Stimulated activated CD4-positive, alpha-beta T cell treated with anti-CD3 and anti-CD28 coated beads, Interleukin-12 subunit alpha, Interleukin-12 subunit beta, amount 100 ng/mL, for 48 hours (primary cell): ENCODE measurements at places on chromosomes 6 and 20.

DNA sequence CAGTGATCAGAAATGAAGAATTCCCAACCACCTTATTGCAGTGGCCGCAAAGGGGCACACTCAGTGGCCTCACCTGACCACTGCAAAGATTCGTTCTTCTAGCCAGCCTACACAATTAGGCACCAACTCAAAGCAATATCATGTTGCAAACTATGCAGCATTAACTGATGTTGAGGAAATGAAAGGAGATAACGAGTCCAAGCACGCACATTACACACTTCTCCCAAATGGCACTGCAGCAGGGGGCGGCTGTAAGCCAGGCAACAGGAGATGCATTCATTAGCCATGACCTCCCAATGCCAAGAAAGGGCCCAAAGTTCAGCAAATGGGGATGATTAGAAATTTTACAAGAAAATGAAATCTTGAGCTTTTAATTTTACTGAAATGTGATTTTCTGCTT lies 39.3 kb downstream of the ATXN1 start:
- no peak for DNase-seq

DNA sequence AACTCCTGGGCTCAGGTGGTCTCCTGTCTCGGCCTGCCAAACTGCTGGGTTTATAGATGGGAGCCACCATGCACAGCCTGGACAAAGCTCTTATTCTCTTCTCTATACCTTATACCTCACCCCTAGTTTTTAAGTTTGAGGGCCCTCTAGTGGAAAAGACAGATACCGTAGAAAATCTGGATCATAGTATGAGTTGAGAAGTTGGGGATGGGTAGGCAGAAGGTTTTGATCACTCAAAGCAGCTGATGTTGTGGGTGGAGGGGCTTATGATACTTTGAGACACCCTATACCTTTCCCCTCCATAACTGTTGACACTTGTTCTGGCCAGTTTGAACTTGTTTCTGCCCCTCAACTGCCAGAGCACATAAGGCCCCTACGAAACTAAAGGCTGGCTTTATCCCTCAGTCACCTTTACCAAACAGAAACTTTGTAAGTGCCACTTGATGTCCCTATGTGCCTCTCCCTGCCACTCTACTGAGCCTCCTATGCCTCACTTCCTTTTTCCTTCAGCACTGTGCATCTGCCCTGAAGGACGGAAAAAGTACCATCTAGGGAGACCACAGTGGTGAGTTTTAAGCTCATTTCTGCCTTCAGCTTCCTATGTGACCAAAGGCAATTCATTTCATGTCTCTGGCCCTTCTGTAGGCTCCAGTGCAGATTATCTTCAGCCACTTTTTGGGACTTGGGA lies 28.6 kb downstream of the RALY start:
- no peak for DNase-seq

- DNase-seq, result no peak
These were observed 346.3 kb downstream of the QKI start for GRCh38 chr6:163760860-163761259.

DNA sequence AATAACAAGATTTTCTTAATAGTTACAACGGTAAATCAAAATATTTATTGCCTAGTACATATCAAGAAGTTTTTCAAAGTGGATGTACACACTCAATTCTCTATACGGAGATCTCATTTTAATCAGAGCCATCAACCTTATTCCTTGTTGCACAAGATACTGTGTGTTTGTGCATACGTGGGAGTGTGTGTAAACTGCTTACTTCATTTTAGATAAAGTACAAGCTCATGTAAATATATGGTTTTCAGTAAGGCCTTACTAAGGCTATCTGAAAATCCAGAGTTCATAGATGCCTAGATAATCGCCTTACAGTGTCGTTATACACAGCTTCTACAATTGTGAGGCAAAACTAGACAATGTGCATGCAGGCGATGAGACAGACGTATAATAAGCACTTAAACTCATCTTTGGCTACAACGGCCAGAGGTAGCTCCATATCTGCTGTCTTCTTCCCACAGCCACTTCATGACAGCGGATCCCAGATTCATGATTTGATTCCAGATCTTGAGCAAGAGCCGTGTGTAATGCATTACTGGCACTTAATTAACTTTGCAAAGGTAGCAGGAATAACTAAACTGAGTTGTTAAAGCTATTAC lies 2.5 kb downstream of the PERP start:
- no peak for DNase-seq

DNA sequence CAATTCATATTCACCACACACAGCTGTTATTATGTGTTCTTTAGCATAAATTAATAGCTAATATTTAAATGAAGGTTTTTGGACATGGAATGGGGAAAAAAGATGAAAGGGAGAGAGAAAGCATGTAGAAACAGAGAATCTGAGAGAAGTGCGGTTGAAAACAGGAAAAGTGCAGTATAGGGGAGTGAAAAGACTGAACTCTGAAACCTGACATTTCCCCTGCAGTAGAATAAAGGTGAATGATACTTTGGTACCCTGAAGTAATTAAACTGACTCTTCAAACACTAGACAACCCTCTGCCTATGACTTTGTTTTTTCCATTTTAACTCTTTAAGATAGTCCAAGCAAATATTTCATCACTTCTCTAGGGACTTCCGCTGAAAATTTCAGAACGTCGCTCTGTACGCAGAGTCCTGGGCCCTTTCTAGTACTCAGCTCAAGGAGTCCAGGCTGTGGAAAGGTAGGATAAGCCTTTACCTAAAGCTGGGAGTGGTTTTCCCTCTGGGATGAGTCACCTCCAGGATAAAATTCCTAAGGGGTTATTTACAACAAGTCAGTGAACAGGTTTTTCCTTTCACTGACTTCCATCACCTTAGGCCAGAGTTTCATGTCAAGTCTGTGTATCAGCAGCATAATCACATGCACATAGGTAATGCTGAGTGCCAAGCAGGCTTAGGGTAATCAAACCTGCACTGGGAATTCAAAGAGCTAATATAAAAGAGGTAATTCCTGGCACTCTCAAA lies 614.5 kb downstream of the PKHD1 start:
- no peak for DNase-seq

- DNase-seq, result peak; percentile 51
These were observed 24.5 kb downstream of the ILRUN start for GRCh38 chr6:34671801-34672656.
